ENCODE measurements at places on chromosomes 16 and 17.

DNA sequence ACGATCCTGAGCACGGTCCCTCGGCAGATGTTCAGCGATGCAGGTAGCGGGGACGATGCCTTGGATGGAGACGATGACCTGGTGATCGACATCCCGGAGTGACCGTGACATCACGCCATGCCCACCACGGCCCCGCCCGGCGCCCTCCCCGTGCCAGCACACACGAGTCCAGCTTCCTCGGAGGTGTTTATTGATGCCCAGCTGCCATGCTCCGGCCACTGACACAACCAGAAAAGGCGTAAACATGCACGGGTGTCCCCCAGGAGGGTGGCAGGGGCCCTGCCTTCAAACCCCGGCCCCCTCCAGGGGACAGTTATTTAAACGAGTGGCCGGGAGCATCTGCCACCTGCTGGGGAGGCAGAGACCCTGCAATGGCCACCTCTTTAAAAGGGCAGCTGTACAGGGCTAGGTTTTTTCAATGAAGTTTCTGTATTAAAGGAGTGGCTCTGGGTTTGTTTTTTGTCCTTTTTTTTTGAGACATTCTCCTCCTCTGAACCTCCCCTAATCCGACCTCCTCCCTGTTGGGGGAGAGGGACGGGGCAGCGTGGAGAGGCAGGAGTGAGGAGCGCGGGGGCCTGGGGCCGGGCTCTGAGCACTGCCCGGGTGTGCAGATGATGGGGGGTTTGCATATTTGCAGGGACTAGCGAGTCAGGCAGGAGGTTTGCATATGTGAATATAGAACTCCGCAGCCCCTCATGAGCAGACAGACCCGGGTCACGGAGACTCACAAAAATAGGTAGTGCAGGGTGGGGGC, 5.3 kb downstream of the DOC2A start:
- peak; percentile 42 for DNase-seq

GRCh38 chr17:17239832-17240231, 2.9 kb upstream of the FLCN start:
- no peak for DNase-seq

GRCh38 chr16:31868691-31869167, 4.9 kb upstream of the ZNF267 start:
- DNase-seq = peak; percentile 78

- no peak for DNase-seq
Observed at GRCh38 chr17:2184993-2185931, 118.3 kb downstream of the SMG6 start.

DNA sequence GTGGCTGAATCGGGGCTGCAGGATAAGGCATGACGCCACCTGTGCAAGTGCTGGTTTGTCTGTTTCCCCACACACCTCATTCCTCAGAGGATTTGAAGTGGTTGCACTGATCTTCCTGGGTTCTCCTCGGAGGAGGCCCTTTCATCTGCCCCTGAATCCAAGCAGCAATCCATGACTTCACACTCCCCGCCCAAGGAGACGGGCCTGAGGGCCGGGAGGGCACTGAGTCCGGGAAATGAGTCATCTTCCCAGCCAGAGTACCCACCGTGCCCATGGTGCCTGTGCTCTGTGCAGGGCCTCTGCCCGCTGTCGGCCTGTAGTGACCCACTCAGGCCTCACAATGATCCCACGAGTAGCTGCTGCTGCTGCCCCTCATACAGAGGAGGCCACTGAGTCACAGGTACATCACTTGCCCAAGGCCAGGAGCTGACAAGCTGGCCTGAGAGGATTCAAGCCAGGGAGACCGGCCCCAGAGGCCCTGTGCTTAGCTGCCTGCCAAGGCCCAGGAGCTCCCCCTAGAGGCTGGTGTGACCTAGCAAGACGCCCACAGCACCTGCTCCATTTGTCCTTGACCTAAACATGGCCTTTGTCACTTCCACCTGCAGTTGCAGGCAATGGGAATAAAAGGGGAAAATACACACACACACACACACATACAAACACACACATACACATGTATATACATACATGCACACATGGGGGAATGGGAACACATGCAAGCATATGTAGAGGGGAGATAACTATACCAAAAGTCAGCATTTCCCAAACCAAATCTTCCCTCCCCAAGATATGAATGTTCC, 240.0 kb downstream of the C16orf95 start:
- peak; percentile 20 for DNase-seq

DNA sequence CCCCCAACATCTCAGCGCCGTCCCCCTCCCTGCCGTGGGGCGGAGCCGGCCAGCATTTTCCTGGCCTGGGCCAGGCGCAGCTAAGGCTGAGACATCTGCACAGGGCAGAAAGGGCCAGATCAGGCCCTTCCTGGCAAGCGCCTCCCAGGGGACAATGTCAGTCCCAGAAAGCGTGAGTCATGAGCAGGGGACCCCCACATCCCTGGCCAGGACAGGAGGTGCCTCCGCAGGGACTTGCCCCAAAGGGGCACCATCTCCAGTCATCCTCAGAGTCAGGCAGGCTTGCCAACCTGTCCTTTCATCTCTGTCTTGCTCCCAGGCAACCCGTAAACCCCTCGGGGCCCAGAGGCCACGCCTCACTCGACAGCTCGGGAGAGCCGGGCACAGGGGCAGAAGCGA, 43.2 kb downstream of the SOCS1 start:
- no peak for DNase-seq

DNA sequence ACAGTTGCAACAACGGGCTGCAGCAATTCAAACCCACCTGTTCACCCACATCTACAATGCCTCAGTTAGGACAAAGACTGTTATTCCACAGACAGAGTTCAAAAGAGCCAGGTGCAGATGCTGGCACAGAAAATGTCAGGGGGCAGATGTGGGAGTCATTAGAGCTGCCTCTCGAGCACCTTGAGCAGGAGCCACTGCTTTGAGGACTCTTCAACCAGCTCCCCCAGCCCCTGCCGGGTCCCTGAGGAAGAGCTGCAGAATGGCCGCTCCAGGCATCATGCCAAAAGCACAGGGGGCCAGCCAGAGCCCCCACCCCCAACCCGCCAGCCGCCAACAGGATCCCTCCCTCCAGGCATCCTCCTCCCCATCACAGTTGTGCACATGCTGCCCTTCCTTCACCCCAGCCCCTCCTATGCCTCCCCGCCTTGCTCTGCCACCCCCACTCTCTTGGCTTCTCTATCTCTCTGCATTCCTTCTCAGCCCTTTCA, 20.8 kb downstream of the C17orf67 start:
- no peak for DNase-seq

- DNase-seq = no peak
Observed at GRCh38 chr16:49821614-49822282, 34.2 kb downstream of the ZNF423 start.

GRCh38 chr16:85774811-85775210, 23.9 kb upstream of the C16orf74 start:
- DNase-seq = no peak

DNA sequence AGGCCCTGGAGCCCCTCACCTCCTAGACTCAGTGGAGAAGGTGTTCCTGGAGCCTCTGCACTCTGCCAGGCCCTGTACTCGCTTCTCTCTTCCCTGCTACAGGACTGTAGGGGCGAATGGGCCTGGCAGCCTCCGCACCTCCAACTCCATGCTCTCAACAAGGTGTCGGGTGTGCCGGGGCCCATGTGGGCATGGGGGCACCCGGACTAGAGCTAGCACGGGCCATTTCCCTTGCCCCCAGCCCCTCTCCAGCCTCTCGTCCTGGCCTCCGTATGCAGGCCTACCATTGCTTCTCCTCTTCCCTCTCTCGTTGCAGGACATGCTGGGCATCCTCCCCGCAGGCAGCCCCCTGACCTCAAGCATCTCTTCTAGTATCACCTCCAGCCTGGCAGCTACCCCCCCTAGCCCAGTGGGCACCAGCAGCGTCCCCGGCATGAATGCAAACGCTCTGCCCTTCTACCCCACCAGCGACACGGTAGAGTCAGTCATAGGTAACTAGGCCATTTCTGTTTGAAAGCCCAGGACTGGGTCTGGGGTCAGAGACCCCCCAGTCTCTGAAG, 25.8 kb downstream of the UNC13D start:
- no peak for DNase-seq

DNA sequence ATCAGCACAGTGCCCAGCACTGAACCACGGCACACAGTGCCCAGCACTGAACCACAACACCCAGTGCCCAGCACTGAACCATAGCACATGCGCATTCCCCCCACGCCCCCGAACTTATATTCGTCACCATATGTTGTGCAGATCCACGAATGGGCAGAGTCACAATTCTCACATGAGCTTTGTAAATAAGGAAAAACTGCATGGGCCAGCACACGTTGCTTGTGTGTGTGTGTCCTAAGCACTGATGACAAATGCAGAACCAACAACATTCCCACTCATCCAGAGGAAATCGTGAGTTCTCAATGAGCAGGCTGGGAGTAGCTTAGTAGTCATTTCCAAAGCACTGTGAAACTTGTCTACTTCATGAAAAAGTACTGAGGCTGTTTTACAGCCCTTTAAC, 70.0 kb downstream of the ADCY9 start:
- DNase-seq = no peak

DNA sequence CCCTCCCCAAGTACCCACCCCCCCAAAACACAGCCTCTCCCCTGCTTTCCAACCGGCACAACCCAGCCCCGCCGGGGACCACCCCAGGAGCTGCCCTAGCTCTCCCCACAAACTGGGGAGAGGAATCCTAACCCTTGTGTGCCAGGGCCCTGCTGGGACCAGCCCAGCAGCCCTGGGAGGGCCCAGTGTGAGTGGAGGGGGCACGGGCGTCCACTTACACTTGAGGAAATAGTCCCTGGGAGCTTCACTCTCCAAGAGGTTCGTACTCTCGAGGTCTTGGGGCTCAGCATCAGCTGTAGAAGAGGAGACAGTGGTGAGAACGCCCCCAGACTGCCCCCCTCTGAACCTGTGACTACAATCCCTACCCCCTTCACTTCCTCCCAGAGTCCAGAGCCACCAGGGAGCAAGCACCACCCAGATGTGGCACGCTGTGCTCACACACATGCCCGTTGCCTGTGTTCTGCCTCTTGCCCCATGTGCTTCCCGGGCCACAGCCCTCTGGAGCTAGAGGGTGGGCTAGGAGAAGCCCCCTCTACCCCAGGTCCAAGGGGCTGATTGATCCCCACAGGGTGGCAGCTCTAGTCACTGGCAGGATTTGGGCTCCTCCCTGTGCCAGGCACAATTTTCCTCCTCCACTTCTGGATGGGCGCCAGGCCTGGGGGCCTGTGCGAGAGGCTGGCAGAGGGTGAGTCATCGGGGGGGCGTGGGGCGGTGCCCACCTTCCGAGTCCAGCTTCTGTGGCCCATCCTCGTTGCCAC, 3.0 kb downstream of the TRIM47 start:
- no peak for DNase-seq

DNA sequence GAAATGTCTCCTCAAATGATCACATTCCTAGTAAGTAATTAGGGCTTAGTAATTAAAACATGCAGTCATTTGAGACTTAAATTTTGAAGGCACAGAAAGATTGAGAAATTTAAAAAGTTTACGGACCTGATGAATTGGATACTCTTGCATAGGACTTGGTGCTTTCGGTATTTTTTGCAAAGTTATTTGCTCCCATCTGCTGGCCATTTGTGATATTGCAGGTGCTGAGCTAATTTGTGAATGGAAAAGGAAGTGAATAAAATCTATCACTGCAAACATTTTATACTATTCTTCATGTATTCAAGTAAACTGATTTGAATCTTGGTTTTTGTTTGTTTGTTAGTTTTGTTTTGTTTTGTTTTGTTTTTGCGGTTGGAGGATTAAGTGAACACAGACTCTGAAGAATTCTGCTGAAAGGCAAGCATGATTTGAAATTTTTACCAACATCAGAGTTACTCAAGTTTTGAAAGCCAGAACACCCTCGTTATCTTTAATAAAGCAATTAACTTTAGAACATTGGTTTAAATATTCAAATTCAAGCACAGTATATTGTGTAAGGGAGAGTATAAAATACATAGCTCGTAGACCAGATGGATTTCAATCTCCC, 689.5 kb upstream of the RBFOX1 start:
- peak; percentile 47 for DNase-seq

GRCh38 chr16:53092284-53092683, 37.5 kb downstream of the CHD9 start:
- DNase-seq = no peak

DNA sequence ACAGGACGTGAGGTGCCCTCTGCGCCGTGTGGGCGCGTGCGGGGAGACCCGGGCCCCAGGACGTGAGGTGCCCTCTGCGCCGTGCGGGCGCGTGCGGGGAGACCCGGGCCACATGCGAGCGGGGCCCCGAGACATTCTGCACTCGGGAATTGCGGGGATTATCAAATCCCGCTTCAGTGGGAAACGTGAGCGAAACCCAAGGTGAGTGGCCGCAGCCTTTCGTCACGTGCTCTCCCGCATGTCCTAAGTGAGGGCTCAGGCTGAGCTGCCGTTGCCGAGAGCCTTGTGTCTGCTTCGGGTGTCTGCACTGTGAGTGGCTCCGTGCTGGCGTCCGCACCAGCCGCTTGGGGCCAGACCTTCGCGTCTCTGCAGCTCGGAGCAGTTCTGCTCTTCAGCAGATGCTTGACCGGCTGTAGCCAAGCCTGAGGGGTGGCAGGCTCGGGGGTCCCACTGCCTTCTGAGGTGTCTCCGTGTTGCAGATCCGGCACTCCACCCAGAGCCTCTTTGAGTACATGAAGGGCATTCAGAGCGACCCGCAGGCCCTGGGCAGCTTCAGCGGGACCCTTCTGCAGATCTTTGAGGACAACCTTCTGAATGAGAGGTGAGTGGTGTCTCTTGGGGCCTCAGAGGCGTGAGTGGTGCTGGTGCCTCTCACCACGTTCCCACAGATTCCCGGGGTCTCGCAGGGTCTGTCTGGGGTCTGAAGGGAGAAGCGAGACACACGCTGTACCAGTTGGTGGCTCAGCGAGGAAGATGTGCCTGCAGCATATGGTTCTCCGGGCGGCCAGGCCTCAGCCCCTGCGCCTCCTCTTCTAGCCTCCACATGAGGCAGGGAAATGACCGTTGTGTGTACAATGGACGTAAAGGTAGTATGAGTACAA, 90.5 kb upstream of the ZNF750 start:
- DNase-seq = no peak

DNA sequence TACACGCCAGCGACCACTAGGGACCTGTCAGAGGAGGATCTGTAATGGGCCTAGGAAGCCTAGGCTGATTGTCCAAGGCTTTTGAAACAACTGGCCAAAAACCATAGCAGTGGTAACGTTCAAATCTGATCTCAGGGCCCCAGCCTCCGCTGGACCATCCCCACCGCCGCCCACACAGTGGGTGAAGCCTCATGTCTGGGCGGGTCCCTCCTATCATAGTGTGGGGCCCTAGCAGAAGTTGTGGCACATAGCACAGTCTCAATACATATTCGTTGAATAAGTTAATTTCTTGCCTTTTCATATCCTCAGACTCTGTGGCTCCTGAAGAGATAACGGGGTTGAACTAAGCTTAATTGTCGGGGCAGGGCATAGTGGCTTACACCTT, 818 bp downstream of the DPH1 start:
- DNase-seq = no peak

Data from CD4-positive, alpha-beta T cell treated with Interferon alpha-2 for 1 hour (primary cell).